ENCODE measurements at places on chromosomes 5 and 9. TPM values are rescaled to one million over a fixed set of nuclear protein-coding genes. Genes with fewer than 3 reads are reported as not detected.

The TERT gene
- 6.9 TPM for total RNA-seq

The PITX1 gene
- total RNA-seq = 31.0 TPM

The KCNN2 gene
- not detected for total RNA-seq

The ANKRD18A gene
- 24.2 TPM for total RNA-seq

- H3K4me1 ChIP-seq = no peaks in the 10 kb centered on the region
- no peaks in the 10 kb centered on the region for H3K36me3 ChIP-seq
- peaks cover 29% of the 10 kb centered on the region for H3K27me3 ChIP-seq
- no peak overlapping the region for H3K27ac ChIP-seq
- no peak for DNase-seq
Observed at GRCh38 chr9:105967797-105968196, 273.5 kb downstream of the TMEM38B start.

DNA sequence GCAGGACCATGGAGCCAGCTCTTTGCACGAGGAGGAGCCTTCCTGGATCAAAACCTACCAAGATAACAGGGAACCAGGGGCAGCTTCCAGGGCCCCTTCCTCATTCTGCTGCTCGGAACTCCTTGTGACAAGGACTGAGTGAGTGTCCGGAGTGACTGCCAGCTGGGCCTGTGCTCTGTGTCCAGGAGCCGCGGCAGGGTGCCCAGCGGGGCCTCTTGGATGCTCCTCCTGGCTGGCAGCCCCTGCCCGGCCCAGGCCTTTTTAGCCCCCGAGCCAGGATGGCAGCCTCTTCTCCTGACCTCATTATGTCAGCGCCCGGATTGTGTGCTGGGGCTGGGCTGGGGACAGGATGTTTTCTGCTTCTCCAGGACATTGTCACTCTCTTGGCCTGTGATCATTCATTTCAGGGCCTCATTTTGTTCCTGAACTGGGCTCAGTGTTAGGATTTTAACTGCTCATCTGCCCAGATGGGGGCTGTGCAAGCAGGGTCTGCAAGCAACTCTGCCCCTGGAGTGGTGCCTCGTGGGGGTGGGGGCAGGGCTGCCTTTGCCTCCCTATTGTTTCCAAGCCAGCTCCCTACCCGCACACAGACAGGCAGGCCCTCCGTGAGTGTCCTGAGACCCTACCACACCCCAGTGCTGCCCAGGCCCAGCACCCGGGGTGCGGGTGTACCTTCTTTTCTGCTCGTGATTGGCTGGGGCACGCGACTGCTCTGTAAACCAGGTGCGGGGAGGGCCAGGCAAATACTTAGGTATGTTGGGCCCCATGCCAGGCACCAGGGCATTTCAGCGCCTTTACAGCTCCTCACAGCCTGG lies 161.6 kb downstream of the COL23A1 start:
- DNase-seq = no peak
- H3K27me3 ChIP-seq = no peaks in the 10 kb centered on the region
- no peak overlapping the region for H3K4me3 ChIP-seq
- H3K4me1 ChIP-seq = no peaks in the 10 kb centered on the region
- no peaks in the 10 kb centered on the region for H3K36me3 ChIP-seq
- H3K27ac ChIP-seq = no peak overlapping the region

DNA sequence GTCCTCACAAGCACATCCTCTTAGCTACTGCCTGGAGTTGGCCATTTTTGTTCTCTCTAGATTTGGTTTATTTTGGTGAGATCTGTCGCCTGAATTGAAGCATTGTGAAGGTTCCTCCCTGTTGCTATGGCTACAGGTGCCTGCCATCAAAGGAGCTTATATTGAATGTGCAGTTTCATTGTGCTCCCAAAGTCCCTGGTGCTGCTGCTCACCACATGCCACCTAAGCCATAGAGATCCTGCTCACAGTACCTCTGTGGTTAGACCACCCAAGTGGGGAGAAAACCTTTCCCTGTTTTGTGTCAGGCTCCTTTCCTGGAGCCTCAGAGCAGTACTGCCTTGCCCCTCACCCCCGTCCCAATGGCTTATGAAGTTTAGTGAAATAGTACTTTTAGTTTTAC lies 383.4 kb downstream of the TMEM38B start:
- H3K27ac ChIP-seq = no peak overlapping the region
- no peak for DNase-seq
- H3K27me3 ChIP-seq = peaks cover 23% of the 10 kb centered on the region
- H3K4me3 ChIP-seq = no peak overlapping the region
- no peaks in the 10 kb centered on the region for H3K36me3 ChIP-seq
- no peaks in the 10 kb centered on the region for H3K4me1 ChIP-seq

GRCh38 chr5:170479484-170479883 lies 24.3 kb upstream of the KCNIP1 start:
- H3K27ac ChIP-seq = no peak overlapping the region
- no peak for DNase-seq
- H3K4me1 ChIP-seq = peaks cover 13% of the 10 kb centered on the region
- H3K27me3 ChIP-seq = no peaks in the 10 kb centered on the region

The LARP1 gene
- total RNA-seq = 201 TPM

GRCh38 chr5:72248410-72248981 lies 71.5 kb downstream of the MRPS27 start:
- peak overlapping the region; percentile 71 for H3K27ac ChIP-seq
- no peaks in the 10 kb centered on the region for H3K36me3 ChIP-seq
- DNase-seq = peak; percentile 71
- peaks cover 55% of the 10 kb centered on the region for H3K4me1 ChIP-seq
- no peak overlapping the region for H3K4me3 ChIP-seq

The LCP2 gene
- total RNA-seq = 0.61 TPM

Measured in HCT116 (cell line).